Progenitor cell of endocrine pancreas (in vitro differentiated cells): ENCODE measurements at places on chromosomes 7 and 10.

DNA sequence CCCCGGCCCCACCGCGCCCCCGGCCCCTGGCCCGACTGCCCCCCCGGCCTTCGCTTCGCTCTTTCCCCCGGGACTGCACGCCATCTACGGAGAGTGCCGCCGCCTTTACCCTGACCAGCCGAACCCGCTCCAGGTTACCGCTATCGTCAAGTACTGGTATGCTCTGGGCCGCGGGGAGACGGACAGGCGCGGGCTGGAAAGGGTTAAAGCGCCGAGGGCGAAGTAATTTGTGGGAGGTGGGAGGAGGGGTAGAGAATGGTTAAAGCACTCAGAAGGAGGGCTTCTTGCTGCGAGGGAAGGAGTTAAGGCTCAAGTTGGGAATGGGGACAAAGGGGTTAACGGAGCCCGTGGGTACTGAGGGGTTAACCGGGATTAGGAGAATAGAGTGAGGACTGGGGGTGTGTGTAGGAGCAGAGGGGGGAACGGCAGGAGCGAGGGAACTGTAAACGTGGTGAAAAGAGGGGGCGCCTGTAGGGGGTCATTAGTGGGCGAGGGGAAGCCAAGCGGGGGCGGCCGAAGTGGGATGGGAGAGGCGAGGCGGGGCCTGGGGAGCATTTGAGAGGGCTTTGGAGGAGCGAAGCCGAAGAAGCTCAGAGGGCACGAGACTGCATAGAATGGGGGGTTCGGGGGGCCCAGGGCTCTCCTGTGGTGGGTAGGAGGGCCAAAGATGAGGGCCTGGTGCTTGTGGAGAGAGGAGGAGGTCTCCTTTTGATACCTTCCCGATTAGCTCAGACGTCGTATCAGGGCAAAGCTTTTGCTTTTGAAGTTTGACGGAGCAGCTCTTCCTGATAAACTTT is 605 bp downstream of the SUFU start:
- DNase-seq = peak; percentile 44

- no peak for DNase-seq
Measured at GRCh38 chr10:18310761-18311160, 170.5 kb downstream of the CACNB2 start.

- no peak for DNase-seq
Measured at GRCh38 chr7:105212212-105212611, 176.5 kb downstream of the SRPK2 start.

DNA sequence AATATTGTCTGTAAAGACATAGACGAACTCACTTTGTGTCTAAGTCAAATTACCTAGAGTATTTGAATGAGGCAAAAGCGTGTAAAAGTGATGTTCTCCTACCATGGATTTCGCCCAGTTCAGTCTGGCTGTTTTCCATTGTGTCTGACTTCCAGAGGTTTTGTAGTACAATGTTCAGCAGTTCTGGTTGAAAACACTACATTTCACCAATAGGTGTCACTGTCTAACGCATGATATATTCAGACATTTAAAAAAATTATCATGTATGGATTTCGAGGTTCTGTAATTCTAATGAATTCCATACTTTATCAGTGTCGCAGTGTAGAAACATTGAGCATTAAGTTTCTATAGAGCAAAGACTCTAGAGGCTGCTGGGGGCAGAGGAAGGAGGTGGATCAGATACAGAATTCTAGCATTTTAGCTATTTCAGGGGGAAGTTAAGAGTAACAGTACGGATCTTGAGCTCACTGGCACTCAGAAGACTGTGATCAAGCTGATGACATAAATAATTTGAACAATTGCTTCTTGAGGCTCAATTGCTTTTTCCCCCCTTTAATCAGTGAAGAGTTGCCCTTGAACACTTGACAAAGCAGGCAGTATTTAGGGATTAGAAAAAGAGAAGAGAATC is 196.9 kb upstream of the RHOBTB1 start:
- no peak for DNase-seq

DNA sequence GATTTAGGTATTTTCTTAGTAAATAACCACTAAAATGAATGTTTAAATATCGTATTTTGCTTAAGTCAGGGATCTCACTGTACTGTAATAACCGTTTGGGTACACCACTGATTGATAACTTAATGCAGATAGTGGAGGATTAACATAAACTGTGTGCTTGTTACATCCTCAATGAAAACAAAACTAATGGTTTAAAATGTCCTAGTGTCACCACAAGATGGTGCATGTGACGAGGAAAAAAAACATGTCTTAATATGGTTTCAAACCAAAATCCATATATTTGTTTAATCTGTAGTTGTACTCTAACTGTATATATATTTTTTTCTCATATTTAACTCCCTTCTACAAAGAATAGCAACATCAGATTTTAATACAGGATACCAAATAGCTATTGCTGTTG is 19.2 kb downstream of the ARMC10 start:
- DNase-seq = no peak
